Activated T-cell treated with anti-CD3 and anti-CD28 coated beads, Interleukin-2, amount 50 U/mL, for 72 hours (primary cell): ENCODE measurements at places on chromosomes 3 and 15. TPM values are rescaled to one million over a fixed set of nuclear protein-coding genes. Genes with fewer than 3 reads are reported as not detected.
A peak's percentile ranks its signal among the peaks of the same experiment; 100 is the strongest.

- no peak overlapping the region for H3K27ac ChIP-seq
- H3K4me3 ChIP-seq: no peak overlapping the region
- no peak for DNase-seq
- H3K27me3 ChIP-seq: peaks cover 4% of the 10 kb centered on the region
- H3K36me3 ChIP-seq: no peaks in the 10 kb centered on the region
Observed at GRCh38 chr3:121223116-121223515, 315.1 kb downstream of the STXBP5L start.

Gene CGNL1
- not detected for total RNA-seq

DNA sequence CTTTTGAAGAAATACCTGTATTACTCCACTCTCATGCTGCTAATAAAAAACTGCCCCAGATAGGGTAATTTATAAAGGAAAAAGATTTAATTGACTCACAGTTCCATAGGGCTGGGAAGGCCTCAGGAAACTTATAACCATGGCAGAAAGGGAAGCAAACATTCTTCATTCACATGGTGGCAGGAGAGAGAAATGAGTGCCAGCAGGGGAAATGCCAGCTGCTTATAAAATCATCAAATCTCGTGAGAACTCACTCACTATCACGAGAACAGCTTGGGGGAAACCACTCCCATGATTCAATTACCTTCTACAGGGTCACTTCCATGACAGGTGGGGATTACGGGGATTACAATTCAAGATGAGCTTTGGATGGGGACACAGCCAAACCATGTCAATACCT is 18.7 kb downstream of the MFSD1 start:
- peaks cover 4% of the 10 kb centered on the region for H3K36me3 ChIP-seq
- H3K4me3 ChIP-seq: no peak overlapping the region
- H3K27me3 ChIP-seq: no peaks in the 10 kb centered on the region
- H3K4me1 ChIP-seq: no peaks in the 10 kb centered on the region
- no peak overlapping the region for H3K27ac ChIP-seq
- DNase-seq: no peak

DNA sequence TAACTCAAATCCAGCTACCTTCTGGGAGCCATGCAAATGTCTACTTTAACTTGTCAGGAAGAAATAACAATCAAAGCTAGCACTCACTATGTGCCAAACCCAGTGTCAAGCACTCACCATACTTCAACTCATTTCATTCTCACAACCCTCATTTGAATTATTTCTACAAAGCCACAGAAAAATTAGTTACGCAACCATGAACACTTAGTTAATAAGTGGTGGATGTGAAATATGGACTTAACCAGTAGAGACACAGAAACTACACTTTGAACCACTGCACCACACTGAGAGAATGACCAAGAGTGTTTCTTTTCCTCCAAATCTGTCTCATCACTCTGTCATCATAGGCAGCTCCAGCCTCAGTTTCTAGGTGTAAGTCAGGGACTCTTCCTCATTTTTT is 91.0 kb upstream of the MBNL1 start:
- H3K27me3 ChIP-seq: no peaks in the 10 kb centered on the region
- H3K27ac ChIP-seq: no peak overlapping the region
- H3K4me1 ChIP-seq: peaks cover 40% of the 10 kb centered on the region

DNA sequence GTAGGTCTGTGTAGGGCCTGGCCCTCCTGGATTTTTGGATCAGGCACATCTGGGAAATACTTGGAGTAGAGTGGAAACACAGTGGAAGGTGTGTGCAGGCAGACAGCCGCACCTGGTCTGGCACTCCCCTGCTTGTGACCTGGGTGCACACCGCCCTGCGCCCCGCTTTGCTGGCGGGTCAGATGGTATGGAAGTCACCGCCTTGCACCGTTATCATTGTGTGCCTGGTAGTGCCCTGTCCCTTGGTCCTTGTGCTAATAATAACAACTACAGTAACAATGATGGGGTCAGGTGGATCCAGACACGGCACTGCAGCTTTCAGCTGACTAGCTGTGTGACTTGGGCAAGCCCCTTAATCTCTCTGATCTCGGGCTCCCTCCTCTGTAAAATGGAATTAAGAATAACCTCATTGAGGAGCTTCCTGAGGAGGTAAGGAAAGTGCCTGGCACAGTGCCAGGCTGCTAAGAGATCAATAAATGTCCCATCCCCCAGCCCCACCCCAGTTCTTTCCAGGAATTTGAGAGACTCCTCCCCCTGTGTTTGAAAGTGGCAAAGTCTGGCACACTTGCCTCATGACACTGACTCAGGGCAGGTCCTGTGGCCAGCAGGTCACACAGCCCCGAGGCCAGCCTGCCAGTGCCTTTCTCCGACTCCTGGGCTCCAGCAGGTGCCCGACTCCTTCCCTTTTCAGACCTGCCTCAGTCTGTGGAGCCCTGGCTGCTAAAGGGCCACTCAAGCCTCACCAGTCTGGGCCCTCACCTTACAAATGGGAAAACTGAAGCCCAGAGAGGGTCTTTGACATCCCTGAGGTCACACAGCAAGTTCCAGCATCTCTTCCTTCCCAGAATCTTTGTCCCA is 9.8 kb downstream of the ISG20 start:
- peaks cover 74% of the 10 kb centered on the region for H3K4me1 ChIP-seq
- peak overlapping the region; percentile 89 for H3K4me3 ChIP-seq
- no peaks in the 10 kb centered on the region for H3K27me3 ChIP-seq
- H3K36me3 ChIP-seq: peaks cover 8% of the 10 kb centered on the region
- peak overlapping the region; percentile 97 for H3K27ac ChIP-seq

Gene DNAH12
- 0.21 TPM for total RNA-seq
